Stimulated activated CD4-positive, alpha-beta T cell treated with anti-CD3 and anti-CD28 coated beads, TNF-alpha, amount 100 ng/mL, for 1 hour (primary cell): ENCODE measurements at places on chromosomes 4 and X.

- no peak for DNase-seq
Measured at GRCh38 chr4:124940387-124940786, 227.9 kb upstream of the ANKRD50 start.

DNA sequence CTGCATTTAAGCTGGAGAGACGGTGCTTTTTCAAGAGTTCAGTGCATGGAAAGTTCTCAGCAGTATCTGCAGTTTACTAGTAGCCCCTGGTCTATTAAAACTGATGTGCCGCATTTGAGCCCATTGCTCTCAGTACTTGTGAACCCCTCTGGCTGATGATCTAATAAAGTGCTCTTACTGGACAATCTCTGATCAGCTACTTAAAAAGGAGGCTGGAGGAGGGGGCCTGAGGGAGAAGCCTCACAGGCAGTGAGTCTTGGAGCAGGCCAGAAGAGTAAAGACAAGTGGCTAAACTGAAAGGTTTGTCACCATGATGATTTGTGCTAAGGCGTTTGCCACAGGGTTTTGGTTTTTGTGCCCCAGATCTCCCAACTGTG lies 138.5 kb downstream of the ARX start:
- DNase-seq = no peak

- DNase-seq = no peak
Measured at GRCh38 chrX:105273326-105273725, 52.8 kb upstream of the TEX13A start.

GRCh38 chr4:62619971-62620370 lies 1419.8 kb downstream of the ADGRL3 start:
- DNase-seq = no peak

GRCh38 chr4:20615486-20616260 lies 84.6 kb upstream of the PACRGL start:
- no peak for DNase-seq

DNA sequence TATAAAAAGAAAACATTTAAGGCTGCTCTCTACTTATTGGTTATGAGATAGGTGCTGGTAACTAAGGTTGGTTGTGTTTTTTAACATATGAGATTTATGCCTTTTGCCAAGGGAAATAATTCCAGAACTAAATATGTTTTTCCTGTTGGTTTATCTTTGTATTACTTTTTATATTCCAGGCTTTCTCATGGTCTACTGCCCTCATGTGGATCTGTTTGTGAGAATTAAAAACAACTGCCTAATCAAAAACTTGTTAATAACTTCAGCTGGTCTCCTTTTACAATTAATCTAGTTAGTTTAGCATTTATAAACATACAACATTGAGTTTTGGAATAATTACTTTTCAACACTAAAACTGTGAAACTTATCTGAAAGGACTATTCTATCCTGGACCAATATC lies 1208.3 kb downstream of the ADGRL3 start:
- no peak for DNase-seq

GRCh38 chr4:6309777-6310176 lies 40.1 kb downstream of the WFS1 start:
- DNase-seq = no peak

- DNase-seq = no peak
Measured at GRCh38 chr4:156169861-156170260, 216.2 kb upstream of the CTSO start.

GRCh38 chrX:150167482-150168324 lies 195.4 kb upstream of the MAMLD1 start:
- DNase-seq = no peak

GRCh38 chr4:37246891-37247290 lies 2.3 kb downstream of the NWD2 start:
- no peak for DNase-seq

GRCh38 chrX:137425273-137425902 lies 140.5 kb upstream of the ZIC3 start:
- DNase-seq = no peak

GRCh38 chr4:161183729-161184128 lies 980.1 kb downstream of the FSTL5 start:
- no peak for DNase-seq

GRCh38 chr4:112288455-112288854 lies 2.8 kb upstream of the TIFA start:
- DNase-seq = no peak

GRCh38 chrX:45722471-45722870 lies 521.8 kb upstream of the DIPK2B start:
- no peak for DNase-seq

DNA sequence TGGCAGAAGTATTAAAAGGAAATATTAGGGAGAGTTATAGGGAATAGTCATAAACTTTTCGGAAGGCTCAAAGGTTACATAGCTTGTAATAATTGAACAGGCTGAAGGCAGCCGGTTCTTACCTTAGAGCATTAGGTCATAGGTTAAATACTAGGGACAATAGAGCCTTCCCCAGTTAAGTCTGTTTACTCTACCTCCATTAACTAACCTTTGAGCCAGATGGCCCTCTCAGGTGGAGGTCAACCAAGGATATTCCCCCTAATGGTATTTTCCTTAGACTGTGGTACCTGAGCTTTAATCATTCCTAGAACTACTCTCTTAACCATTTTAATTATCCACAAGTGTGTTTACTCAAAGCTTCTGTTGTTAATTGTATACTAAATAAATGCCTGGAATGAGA lies 920.9 kb upstream of the PABPC4L start:
- DNase-seq = no peak

DNA sequence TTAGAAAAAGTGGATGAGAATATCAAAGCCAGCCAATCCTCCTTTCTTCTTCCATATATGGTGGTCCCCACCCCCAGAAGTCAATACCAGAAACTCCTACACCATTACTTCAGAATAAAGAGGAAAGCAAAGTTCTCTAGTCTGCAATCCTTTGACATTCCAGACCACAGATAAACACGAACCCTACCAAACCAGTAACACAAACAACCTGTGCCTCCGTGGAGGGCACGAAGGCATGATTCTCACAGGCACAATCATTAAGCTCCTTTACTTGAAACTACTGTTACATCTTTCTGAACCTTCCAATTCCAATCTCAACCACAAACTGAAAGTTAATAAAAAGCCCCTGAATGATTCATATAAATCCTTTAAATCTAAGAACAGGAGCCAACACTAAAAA lies 16.3 kb downstream of the MAML3 start:
- DNase-seq = no peak

DNA sequence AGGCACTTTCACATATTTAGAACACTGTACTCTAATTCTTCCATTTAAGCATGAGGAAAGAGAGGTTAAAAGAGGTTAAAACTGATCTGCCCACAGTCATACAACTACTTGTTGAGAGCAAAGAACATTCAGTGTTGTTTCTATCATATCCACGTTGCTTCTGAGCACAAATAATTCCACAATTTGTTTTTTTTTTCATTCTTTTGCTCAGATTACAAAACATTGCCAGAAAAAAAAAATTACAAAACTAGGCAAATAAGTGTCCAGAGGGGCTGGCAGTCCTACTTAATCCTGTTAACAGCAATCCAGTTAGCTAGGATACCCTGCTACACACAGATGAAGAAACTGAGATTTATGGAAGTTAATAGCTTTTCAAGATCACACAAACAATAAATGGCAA lies 6.3 kb upstream of the USP53 start:
- no peak for DNase-seq

GRCh38 chrX:7771788-7772438 lies 71.1 kb upstream of the VCX start:
- DNase-seq = no peak

- no peak for DNase-seq
Measured at GRCh38 chr4:86892636-86892960, 376 bp upstream of the C4orf36 start.

- no peak for DNase-seq
Measured at GRCh38 chr4:82939414-82939813, 38.9 kb downstream of the THAP9 start.

GRCh38 chr4:147019091-147019490 lies 73.4 kb upstream of the TTC29 start:
- no peak for DNase-seq

GRCh38 chr4:156545003-156545785 lies 426.4 kb downstream of the PDGFC start:
- no peak for DNase-seq

DNA sequence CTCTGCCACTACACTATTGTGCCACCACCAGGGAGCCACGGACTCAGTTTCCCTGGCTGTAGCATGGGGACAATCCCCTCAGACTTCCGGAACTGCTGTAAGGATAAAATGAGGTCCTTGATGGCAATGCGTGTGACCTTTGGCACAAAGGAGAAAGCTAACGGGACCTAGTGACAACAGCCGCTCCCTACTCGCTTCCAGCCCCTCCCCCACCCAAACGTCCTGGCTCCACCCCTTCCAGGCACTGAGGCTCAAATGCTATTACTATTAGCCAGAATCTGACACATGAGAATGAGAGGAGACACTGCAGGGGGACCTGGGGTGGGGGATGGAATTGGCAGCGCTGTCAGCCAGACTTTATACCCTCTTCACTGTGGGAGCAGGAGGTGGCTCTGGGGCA lies 5.4 kb upstream of the DUSP9 start:
- no peak for DNase-seq

- DNase-seq = no peak
Measured at GRCh38 chr4:87865960-87866598, 33.3 kb downstream of the MEPE start.

DNA sequence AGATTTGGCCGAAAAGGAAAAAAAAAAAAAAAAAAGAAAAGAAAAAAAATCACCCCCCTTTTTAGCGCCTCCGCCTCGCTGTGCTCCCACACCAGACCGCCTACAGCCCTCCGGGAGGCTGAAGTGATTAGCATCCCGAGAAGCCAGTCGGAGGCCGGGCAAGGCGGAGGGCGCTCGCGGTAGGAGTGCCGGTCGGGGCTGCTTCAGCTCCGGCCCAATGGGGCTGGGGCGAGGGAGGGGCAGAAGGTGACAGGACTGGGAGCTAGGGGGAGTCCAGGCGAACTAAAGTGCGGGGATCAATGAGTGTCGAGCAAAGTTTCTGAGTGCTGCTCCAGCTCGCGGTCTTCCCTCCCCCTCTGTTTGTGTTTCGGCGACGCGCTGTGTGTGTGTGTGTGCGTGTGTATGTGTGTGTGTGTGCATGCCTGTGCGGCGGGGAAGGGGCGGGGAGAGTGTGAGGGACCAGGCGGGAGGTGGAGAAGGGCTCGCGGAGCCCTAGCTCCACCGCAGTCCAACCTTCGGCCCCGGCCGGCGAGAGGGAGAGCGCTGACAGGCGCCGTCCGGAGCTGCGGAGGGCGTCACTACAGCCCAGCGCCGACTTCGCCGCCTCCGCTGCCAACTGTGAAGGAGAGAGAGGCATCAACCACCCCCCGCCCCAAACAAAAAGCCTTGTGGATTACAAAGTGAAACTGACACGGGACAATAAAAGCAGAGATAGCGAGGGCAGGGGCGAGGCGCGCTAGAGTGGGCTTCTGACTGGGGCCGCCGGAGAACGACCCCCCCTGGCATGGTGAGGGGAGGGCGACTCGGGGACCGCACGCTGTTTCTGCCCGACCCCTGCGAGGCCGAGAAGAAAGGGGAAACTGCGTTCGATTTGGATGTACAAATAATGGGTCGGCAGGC lies at the start of gene FAT4:
TSS of gene FAT4 (plus strand) at position 280 of the 900 bp plus-strand sequence. CDS start 1,457 bp downstream, outside the sequence.
- no peak for DNase-seq

DNA sequence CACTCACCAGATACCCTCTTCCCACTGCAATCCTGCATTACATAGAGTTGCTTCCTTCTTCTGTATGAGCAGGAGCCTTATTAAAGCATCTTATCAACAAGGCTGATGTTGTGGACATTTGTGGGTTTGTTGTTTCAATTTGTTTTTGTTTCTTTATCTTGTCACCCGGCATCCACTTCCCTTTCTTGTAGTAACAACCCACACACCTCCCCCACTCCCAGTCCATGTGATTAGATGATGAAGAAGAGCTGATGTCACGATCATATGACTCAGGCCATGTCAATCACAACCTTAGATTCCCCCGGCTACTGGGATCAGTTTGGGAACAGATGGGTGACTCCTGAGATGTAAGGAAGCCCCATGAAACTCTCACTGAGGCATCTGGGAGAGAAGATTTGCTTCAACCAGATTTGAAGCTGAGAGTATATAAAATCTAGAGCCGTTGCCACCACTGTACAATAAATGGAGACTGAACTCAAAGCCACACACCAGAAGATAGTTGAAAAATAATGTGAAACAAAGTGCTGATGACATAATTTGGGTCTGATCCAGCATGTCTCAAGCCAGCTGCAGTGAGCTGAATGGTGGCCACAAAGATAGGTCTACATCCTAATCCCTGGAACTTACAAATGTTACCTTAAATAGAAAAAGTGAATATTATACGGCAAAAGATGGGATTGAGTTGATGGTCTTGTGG lies 34.1 kb upstream of the SRD5A3 start:
- DNase-seq = no peak

GRCh38 chr4:83917572-83917971 lies 381.7 kb downstream of the GPAT3 start:
- DNase-seq = no peak

DNA sequence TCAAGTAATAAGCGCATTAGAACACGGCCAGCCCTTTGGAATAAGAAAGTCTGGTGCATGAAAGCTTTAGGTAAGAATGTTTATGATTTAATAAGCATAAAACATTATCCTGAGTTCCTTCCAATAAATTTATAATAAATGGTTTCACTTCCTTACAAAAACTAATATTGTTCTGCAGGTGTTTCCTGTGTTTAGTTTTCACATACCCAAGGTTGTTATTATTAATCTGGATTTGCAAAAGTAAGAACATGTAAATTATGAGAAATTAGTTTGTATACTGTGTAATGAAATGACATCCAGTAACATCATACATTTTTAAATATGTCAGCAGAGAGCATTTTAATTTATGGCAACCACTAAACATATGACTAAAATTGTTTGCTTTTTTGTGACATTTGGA lies 72.1 kb downstream of the BANK1 start:
- DNase-seq = no peak

GRCh38 chr4:142637614-142638013 lies 208.5 kb downstream of the INPP4B start:
- DNase-seq = no peak

- no peak for DNase-seq
Measured at GRCh38 chrX:28158019-28158777, 176.9 kb upstream of the DCAF8L1 start.

GRCh38 chr4:43360296-43360695 lies 467.8 kb downstream of the GRXCR1 start:
- no peak for DNase-seq

GRCh38 chr4:165016971-165017370 lies 14.8 kb upstream of the TRIM60 start:
- DNase-seq = no peak

DNA sequence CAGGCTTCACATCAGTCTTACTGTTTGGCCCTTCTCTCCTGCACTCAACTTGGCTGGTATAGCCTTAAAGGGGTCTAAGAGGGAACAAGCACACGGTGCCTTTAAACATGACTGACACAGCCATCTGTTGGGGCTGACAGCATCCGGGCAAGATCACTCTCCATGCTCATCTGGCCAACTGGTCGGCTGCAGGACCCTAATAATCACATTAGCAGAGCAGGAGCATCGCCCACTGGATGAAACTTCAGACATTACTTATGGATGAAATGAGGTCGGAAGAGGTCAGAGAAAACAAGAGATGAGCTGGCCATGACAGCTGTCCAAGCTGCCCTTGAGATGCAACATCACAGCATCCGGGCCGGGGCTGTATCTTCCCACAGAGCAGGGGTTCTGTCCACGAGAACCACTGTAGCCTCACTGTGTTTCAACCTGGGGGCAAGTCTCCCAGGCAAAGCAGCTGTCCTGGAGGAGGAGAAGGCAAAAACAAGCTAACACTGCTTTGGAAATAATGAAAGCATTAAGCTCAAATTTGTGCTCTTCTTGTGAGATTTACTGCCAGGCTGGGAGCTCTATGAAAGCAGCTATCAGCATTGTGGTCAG lies 94.4 kb upstream of the TTC29 start:
- no peak for DNase-seq
